Posterior vena cava (tissue), 2 donors: ENCODE measurements at places on chromosomes 12 and 14. TPM values are rescaled to one million over a fixed set of nuclear protein-coding genes. Genes with fewer than 3 reads are reported as not detected.

DCN gene
- 1,461 TPM for total RNA-seq

LALBA gene
- not detected for total RNA-seq

KCNC2 gene
- total RNA-seq = not detected

ARMH4 gene
- 9.2 TPM for total RNA-seq

MDGA2 gene
- 0.52 TPM for total RNA-seq

NANOG gene
- total RNA-seq = 0.76 TPM

OR4E2 gene
- not detected for total RNA-seq

CD4 gene
- total RNA-seq = 36.0 TPM

OR8S1 gene
- not detected for total RNA-seq

HOXC6 gene
- total RNA-seq = 23.5 TPM

B3GNT4 gene
- total RNA-seq = 0.10 TPM

VPS29 gene
- 175 TPM for total RNA-seq

NGB gene
- total RNA-seq = not detected

YAF2 gene
- total RNA-seq = 40.8 TPM

PSMB11 gene
- total RNA-seq = not detected

TAS2R10 gene
- total RNA-seq = 1.2 TPM

DLK1 gene
- total RNA-seq = not detected

LRIG3 gene
- 23.7 TPM for total RNA-seq

CCNT1 gene
- 25.9 TPM for total RNA-seq

IL22 gene
- total RNA-seq = not detected

AJUBA gene
- 5.1 TPM for total RNA-seq

ZDHHC22 gene
- total RNA-seq = not detected

CCDC196 gene
- total RNA-seq = not detected

AMN gene
- total RNA-seq = 0.10 TPM

POTEG gene
- not detected for total RNA-seq

GLI1 gene
- 3.2 TPM for total RNA-seq

SOX5 gene
- 18.1 TPM for total RNA-seq

MUCL1 gene
- total RNA-seq = not detected

NDRG2 gene
- total RNA-seq = 78.0 TPM

ZNF891 gene
- total RNA-seq = 2.8 TPM

SLC38A4 gene
- 1.5 TPM for total RNA-seq

TMEM30B gene
- 27.3 TPM for total RNA-seq

PRR4 gene
- total RNA-seq = 2.5 TPM

TTC9 gene
- 1.0 TPM for total RNA-seq

RPS6KA5 gene
- 4.0 TPM for total RNA-seq

CACNA2D4 gene
- 5.9 TPM for total RNA-seq

OAS1 gene
- total RNA-seq = 10.1 TPM

CISTR gene
- not detected for total RNA-seq
